Fibroblast of skin of abdomen (primary cell): ENCODE measurements at places on chromosomes 5 and 9.
A peak's percentile ranks its signal among the peaks of the same experiment; 100 is the strongest.

GRCh38 chr5:44167540-44167939 lies 221.7 kb downstream of the FGF10 start:
- DNase-seq, result no peak

DNA sequence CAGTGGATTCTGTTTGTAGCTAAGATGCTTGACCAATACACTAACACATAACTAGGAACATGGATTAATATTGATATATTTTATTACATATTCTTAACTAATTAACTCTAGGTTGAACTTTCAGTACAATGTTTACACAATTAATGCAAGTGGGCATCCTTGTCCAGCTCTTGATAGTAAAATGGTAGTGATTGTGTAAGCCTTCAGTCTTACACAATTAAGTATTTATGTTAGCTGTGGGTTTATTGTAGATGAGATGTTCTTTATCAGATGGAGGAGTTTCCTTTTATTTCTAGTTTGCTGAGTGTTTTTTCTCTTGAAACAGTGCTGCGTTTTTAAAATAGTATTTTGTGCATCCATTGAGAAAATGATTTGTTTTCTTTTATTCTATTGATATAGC lies 1210.8 kb downstream of the CDH12 start:
- DNase-seq, result no peak

- no peak for DNase-seq
These were observed 12.5 kb downstream of the NREP start for GRCh38 chr5:111744455-111744854.

DNA sequence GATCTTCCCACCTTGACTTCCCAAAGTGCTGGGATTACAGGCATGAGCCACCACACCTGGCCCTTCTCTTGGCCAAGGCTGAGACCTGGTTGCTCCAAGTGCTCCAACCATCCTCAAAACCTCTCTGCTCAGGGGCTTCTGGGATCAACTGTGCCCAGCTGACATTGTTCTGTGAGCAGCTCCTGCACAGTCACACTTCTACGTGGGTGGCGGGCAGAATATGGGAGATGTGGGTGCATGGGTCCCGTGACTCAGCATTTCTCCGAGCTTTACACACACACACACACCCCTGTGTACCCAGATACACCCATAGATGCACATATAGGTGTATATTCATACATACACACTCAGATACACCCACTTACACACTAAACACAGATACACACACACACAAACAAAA lies 10.5 kb upstream of the MYORG start:
- no peak for DNase-seq

DNA sequence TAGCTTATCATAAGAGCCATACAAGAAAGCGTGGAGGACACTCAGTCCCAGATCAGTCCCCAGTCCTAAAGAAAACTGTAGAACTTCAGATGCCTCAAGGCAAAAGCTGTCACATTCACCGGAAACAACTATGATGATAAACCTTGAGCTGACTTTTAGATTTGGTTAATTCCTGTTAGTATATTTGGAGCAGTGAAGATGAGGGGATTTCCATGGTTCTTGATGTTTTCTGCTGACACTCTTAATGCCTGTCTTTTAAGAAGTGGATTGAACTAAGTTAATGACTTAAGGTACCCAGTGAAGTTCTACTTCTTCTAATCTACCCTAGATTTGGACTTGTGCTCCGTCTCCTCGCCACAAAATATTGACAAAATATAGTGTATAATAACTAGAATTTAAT lies 355.0 kb downstream of the EBF1 start:
- no peak for DNase-seq

DNA sequence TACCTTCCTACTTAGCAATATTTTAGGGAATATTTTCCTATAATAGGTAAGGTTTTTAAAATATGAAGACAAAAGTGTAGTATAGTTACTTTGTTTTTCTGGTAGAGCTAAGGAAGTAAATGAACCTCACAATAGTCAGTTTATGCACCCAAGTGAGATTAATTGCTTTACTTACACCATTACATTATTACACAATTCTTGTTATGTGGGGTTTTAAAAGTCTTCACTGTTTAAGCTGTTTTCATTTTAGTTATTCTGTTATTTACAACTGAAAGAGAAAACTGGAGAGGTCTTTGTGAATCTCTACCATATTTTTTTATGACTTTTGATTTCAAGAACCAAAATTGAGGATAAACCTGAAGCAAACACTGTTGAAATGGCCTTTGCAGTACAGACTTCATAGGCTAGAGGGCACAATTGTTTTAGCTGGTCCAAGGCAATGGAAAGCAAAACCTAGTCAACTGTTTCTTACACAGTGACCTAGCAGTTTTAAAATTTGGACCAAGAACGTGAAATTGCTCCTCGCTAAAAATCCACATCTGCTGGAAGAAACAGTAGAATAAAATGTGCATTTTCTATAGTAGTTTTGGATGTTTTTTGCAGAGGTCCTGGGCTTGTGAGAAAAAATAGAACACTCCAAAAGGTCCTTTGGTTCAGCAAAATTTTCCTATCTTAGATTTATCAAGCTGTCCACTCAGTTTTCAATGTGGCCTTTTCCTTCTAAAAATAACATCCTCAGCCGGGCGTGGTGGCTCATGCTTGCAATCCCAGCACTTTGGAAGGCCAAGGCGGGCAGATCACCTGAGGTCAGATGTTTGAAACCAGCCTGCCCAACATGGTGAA lies 66.4 kb upstream of the FER start:
- DNase-seq, result peak; percentile 71

DNA sequence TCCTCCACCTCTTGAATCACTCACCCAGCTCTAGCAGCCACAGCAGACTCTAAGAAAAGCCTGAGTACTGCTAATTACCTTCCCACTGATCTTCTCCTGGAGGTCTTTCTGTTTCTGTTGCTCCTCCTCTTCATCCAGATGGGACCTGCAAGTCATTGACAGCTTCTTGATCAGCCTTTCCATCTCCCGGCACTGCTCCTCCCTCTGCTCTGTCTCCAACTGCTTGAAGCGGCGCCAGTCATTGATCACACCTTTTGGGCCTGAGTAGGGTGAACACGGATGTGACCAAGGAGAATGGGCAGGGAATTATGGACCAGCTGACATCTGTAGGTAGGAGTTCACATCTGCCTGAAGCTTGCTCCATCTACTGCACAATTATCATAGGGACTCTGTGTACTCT lies 5.5 kb downstream of the PDCL start:
- DNase-seq, result no peak

DNA sequence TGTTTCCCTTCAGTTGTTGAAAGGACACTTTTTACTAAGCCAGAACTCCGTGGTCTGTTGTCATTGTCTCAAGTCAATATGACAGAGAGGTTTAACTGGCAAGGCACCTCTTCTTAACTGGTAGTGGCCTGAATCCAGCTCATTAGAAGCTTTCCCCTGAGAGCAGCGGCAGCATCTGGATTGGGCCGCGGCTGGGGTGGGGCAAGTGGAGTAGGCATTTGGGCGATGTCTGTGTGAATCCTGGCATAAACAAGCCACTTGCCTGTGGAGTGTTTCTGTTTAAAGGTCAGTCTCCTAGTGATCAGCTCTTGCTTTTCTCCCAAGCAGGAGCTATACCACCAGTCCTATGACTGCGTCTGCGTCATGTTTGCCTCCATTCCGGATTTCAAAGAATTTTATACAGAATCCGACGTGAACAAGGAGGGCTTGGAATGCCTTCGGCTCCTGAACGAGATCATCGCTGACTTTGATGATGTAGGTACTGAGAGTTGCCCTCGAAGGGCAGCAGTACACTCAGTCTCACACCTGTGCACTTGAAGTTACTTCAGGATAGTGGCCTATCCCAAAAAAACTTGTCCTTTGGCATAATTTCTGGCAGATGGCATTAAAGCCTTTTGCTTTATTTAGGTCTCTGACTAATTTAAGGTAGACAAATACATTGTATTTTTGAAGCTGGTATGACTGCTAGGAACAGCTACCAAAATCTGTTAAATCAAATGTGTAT lies 48.9 kb downstream of the CFAP90 start:
- DNase-seq, result no peak

- DNase-seq, result no peak
These were observed 1530.6 kb upstream of the CDH6 start for GRCh38 chr5:29662876-29663275.

DNA sequence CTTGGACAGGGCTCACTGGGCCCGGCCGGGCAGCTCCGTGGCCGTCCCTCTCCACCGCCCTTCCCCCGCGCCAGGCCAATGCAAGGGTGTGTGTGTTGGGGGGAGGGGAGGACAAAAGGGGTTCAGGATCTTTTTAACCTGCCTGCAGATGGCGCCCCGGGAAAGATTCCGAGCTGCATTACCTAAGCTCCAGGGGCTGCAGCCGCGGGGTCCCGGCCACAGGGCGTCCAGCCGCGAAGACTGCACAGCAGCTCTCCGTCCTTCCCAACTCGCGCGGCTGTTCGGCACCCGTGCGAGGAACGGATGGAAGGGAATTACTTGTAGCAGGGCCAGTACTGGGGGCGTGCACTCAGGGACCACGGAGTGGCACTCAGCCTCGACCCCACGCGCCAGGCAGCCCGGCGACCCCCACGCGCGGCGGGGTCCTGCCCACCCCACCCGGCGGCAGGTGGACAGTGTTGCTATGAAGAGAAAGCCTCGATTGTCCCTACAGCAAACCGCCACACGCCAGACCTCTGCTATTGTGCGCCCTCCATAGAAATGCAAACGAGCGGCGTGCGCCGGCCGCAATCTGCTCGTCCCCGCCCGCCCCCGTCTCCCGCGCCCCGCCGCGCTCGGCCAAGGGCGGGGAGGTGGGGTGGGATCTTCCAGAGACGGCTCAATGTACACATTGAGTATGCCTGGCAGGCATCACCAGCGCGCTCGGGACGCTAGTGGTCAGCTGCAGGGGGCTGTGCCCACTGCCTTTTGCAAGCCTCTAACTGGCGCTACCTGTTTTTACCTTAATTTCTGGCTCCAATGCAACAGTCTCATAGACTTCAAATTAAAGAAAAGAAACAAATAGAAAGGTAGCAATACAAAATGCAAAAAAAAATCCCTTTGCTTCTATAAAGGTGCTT lies 796 bp upstream of the GADD45G start:
- peak; percentile 68 for DNase-seq

DNA sequence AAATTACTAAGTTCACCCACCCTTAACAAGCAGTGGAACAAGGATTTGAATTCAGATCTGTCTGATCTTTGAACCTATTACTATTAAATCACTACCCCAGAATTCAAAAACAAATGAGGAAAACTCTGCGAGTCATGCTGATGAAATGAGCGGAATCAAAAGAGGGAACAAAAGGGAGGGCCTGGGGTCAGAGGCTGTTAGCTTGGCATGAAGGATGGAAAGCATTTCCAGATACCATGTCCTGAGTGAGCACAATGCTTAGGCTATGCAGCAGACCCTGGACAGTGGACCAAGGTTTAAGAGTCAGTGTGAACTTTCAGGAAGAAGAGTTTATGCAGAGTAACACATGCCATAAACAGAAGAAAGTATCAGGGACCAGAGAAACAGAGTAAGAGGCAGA lies 30.5 kb downstream of the GRIA1 start:
- DNase-seq, result peak; percentile 60

- DNase-seq, result peak; percentile 28
These were observed 526.4 kb downstream of the NR2F1-AS1 start for GRCh38 chr5:93054424-93055163.

- peak; percentile 24 for DNase-seq
These were observed 1703.8 kb downstream of the MAT2B start for GRCh38 chr5:165209101-165209727.

GRCh38 chr9:8491563-8491962 lies 692.0 kb upstream of the DMAC1 start:
- DNase-seq, result no peak

GRCh38 chr9:23772385-23772783 lies 53.7 kb downstream of the ELAVL2 start:
- no peak for DNase-seq

GRCh38 chr5:143800715-143801114 lies 11.2 kb upstream of the HMHB1 start:
- no peak for DNase-seq

DNA sequence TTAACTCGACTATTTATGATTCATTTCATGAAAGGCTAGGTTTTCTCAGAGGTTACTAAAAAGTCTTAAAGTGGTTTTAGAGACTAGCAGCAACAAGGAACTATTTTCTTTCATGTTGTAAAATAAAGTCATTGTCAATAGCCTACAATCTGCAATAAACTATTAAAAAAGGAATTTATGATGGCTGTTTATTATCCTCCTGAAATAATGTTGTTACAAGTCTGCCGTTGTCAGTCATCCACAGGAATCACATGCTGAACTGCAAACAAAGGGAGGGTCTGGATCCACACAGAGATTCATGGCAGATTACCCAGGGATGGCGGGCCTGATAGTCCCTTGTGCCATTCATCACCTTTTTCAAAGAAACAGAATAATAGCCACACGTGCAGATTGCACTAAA lies 49.2 kb downstream of the TMEM174 start:
- no peak for DNase-seq

GRCh38 chr5:150931368-150931965 lies 26.7 kb upstream of the ZNF300 start:
- no peak for DNase-seq

GRCh38 chr5:133294380-133294779 lies 242.6 kb downstream of the HSPA4 start:
- no peak for DNase-seq

DNA sequence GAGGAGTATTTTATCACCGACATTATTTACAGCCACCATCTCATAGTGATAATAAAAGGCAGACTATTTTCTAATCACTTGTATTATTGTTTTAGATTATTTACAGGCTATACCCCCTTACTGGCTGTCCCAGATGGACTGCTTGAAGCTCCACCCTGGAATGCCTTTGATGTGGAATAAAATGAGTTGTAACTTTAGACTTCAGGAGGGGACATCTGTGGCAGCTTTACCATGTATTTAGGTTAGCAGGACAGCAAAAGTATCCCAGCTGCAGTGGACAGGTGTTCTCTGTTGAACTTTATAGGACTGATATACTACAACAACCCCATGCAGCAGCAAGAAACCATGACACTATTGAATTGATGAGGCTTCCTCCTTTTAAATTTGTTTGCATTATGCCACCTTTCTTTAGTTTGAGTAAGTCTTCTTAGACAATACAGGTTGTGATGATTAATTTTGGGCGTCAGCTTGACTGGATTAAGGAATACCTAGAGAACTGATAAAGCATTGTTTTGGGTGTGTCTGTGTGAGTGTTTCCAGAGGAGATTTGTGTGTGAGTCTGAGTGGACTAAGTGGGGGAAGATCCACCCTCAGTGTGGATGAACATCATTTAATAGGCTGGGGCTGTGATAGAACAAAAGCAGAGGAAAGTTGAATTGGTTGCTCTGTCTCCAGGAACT lies 29.2 kb upstream of the C9orf57 start:
- no peak for DNase-seq

GRCh38 chr9:28155067-28155466 lies 581.8 kb upstream of the C9orf72 start:
- no peak for DNase-seq

GRCh38 chr5:97167435-97167834 lies 15.6 kb downstream of the RIOK2 start:
- DNase-seq, result no peak

DNA sequence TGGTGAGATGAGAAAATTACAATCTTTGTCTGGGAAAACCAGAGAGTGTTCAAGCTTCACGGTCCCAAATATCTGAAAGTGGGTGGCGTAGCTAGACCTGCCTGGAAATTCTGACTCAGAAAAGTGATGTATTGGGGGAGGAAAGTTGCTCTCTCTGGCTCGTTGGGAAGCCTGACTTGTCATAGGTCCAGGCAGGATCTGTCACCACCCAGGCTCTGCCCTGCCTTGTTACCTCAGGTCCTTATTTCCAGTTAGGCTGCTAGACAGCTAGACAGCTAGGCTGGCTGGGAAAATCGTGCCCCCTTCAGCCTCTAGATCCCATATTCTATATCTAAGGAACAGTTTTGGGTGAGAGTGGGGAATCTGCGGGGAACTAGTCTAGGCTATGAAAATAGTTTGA lies 41.0 kb upstream of the HCN1 start:
- DNase-seq, result no peak
